ENCODE measurements at places on chromosomes 6 and 20.

- DNase-seq, result no peak
These were observed 371.9 kb upstream of the ID4 start for GRCh38 chr6:19465256-19465655.

- DNase-seq, result no peak
These were observed 647.8 kb upstream of the SLC35B3 start for GRCh38 chr6:9083108-9083507.

DNA sequence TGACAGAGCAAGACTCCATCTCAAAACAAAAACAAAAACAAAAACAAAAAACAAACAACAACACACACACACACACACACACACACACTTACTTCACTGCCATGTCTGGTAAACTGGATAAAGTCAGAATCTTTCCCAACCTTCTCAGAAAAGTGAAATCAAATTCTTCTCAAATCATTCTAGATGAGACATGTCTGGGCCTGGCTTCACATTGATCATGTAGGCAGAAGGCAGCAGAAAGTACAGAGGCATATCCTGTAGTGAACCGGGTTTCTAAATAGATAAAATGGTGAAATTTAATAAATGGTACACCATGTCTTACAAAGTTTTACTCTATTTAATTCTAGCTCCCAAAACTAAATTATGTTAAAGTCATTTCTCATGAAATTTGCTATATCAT lies 14.9 kb upstream of the MRS2 start:
- DNase-seq, result no peak

DNA sequence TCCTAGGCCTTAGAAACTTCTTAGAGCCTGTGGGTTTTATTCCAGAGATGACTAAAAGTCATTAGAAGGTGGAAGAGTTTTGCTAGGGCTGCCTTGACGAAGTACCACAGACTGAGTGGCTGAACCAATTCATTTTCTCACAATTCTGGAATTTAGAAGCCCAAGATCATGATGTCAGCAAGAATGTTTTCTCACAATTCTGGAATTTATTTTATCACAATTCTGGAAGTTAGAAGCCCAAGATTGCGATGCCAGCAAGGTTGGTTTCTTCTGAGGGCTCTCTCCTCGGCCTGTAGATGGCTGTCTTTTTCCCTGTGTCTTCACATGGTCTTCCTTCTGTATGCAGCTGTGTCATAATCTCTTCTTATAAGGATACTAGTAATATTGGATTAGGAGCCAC lies 672.9 kb upstream of the MARCKS start:
- DNase-seq, result no peak

DNA sequence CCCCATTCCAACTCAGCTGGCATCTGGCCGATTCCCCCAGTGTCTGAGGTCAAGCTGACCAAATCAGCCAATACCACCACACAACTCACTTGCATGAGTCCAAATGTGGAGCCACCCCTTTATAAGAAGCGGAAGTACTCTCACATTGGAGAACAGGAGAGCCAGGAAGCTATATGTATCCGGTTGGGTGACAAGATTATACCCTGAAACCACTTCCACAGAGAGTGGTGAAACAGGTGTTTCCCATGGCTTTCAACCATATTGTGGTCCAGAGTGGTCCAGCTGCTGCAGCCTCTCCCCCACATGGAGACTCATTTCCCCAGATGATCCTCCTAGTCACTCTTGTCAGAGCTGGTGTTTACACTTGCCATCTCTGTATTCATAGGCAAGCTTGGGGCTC lies 24.0 kb upstream of the SERINC1 start:
- no peak for DNase-seq

- no peak for DNase-seq
These were observed 1237.5 kb upstream of the MAP3K7 start for GRCh38 chr6:91824331-91824730.

GRCh38 chr20:13677241-13677640 lies 38.5 kb upstream of the TASP1 start:
- no peak for DNase-seq

DNA sequence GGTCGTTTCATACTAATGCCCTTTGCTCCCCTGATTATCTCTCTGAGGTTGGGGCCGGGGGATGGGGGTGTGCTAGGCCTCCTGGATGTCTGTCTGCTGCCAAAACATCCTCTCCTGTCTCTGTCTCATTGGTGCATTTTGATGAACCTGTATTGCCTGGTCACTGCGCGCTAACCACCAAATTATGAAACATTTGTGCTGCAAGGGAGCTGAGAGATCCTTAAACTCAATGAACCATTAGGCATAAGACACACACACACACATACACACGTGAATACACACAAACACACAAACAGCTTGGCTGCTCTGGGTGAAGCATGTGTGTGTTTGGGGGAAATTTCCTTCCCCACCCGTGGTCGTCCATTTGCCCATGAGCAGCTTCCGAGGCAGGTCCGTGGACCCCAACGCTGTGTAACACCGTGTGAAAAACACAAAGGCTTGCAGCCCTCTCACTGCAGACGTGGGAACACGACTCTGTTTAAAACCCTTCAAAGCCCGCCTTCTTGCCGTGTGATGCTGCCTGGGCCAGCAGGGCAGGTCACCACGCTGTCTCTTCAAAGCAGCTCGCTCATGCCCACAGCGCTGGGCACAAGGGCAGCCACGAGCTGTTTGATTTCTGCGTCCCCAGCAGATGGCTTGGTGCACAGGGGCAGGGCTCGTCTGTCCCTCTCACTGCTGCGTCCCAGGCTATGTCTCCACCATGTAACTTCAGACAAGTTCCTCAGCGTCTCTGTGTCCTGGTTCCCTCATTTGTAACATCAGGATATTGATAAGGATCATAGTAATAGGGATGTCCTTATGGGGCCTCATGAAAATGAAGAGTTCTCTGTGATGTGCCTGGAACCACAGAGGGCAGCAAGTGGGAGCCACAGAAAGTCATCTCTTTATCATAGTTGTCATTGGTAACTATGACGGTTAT lies 96.8 kb downstream of the CDH26 start:
- no peak for DNase-seq

GRCh38 chr6:152836523-152836922 lies 85.9 kb downstream of the VIP start:
- no peak for DNase-seq

DNA sequence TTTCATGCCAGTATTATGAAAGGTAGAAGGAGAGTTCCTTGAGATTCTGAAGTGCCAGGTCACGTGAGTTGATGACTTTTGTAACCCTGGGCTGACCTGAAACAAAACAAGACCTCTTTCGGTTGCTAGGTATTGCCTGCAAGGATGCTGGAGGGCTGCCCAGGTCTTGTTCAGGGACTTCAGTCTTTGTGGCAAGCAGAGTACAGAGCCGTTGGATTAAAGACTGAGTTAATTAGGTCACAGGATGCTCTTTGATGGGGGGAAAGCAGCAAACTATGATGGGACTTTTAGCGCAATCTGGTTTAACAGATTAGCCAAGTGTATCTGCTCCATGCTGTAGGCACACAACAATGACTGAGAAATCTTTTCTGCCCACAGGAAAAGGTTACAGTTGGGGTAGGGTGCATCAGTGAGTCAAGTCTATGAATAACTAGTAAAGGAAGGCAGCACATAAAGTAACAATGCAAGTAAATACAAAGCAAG lies 12.8 kb upstream of the ELOVL5 start:
- no peak for DNase-seq

- DNase-seq, result no peak
These were observed 2.7 kb downstream of the MYCT1 start for GRCh38 chr6:152700427-152700826.

All from stimulated activated CD4-positive, alpha-beta T cell treated with anti-CD3 and anti-CD28 coated beads, Interleukin-1b, Interleukin-23, amount 100 ng/mL, for 4 hours (primary cell).